ENCODE measurements at places on chromosomes 11 and 22.

- no peak overlapping the region for H3K4me3 ChIP-seq
- H3K4me1 ChIP-seq = no peaks in the 10 kb centered on the region
- H3K27me3 ChIP-seq = no peaks in the 10 kb centered on the region
Measured at GRCh38 chr11:130330101-130330684, 15.5 kb upstream of the ZBTB44 start.

GRCh38 chr22:19959043-19959586 is 17.5 kb upstream of the TXNRD2 start:
- H3K4me3 ChIP-seq = peak overlapping the region; percentile 47
- H3K4me1 ChIP-seq = peaks cover 25% of the 10 kb centered on the region
- peak; percentile 77 for DNase-seq
- peaks cover 4% of the 10 kb centered on the region for H3K36me3 ChIP-seq

DNA sequence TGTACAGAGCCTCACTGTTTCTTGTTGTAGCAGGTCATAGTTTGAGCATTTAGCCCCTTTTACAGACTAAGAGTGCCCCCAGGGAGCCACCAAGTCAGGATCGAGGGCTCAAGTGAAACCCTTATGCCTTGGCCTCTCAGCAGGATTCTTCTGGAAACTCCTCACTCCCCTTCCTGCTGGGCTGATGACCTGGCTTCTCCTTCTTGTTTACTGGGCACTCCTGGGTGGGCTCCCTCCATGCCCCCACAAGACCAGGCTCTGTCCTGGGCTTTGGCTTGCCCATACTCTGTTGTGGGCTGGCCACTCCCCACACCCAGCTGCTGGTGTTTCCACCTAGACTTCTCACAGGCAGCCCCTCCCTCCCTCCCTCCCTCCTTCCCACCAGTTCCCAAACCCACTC is 69.6 kb downstream of the MED15 start:
- peaks cover 49% of the 10 kb centered on the region for H3K36me3 ChIP-seq
- H3K27ac ChIP-seq = no peak overlapping the region
- H3K4me1 ChIP-seq = no peaks in the 10 kb centered on the region
- H3K4me3 ChIP-seq = no peak overlapping the region
- no peak for DNase-seq
- no peaks in the 10 kb centered on the region for H3K27me3 ChIP-seq

- no peaks in the 10 kb centered on the region for H3K36me3 ChIP-seq
- H3K4me1 ChIP-seq = peaks cover 17% of the 10 kb centered on the region
- peak overlapping the region; percentile 79 for H3K27ac ChIP-seq
Measured at GRCh38 chr11:60915248-60915914, 1.4 kb downstream of the TMEM109 start.

DNA sequence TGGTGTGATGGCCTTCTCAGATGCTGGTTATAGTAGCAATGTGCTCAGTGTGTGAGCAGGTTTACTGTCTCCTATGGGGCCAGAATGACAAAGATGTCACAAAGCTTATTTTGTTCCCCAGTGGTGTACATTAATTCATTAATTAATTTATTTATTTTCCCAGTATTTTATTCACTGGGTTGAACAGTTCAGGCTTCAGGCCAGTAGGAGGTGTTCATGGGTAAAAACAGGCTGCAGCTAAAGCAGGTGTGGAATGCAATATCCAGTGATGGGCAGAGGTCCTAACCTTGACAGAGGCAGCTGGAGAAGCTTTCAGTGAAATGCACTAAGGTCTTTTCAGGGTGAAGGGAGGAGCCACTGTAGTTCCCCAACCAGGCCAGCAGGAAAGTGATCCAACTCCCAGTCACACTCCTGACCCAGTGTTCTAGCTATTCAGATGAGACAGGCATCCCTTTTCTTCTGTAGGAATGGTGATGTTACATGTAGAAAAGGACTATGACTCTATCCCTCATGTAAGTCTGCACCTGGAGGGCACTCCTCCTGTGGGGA is 7.8 kb upstream of the FANCF start:
- no peak for DNase-seq
- H3K27me3 ChIP-seq = no peaks in the 10 kb centered on the region
- no peaks in the 10 kb centered on the region for H3K36me3 ChIP-seq
- no peaks in the 10 kb centered on the region for H3K4me1 ChIP-seq

- H3K36me3 ChIP-seq = no peaks in the 10 kb centered on the region
- H3K27me3 ChIP-seq = no peaks in the 10 kb centered on the region
- DNase-seq = no peak
- no peak overlapping the region for H3K27ac ChIP-seq
Measured at GRCh38 chr11:32821917-32822560, 7.7 kb upstream of the PRRG4 start.

All from GM23248 (cell line).